ENCODE measurements at places on chromosomes 7 and 10. TPM values are rescaled to one million over a fixed set of nuclear protein-coding genes. Genes with fewer than 3 reads are reported as not detected.

GRCh38 chr10:100600218-100600617 is 64.5 kb downstream of the HIF1AN start:
- H3K27ac ChIP-seq, result no peak overlapping the region
- H3K27me3 ChIP-seq, result peaks cover 26% of the 10 kb centered on the region
- H3K4me3 ChIP-seq, result no peak overlapping the region

- no peaks in the 10 kb centered on the region for H3K4me1 ChIP-seq
- no peak for DNase-seq
- no peaks in the 10 kb centered on the region for H3K36me3 ChIP-seq
- no peaks in the 10 kb centered on the region for H3K27me3 ChIP-seq
Measured at GRCh38 chr10:132509506-132510173, 27.9 kb upstream of the INPP5A start.

METTL27 gene
- total RNA-seq, result 3.7 TPM

DNA sequence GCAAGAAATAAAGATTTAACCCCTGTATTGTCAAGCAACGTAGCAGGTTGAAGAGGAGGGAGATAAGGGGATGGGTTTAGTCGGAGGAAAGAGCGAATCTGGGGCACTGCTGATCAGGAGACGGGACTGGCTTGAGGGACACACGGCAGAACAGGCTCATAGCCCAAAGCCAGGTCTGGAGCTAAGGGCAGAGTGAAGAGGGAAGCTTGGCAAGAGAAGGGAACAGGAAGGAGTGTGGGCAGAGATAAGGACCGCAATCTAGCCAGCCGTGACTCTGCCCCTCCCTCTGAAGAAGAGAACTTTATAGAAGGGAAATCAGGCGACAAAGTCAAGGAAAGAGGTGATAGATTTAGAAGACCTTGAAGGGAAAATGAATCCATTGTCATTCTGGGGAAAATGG is 67.6 kb downstream of the CAV1 start:
- peaks cover 23% of the 10 kb centered on the region for H3K4me1 ChIP-seq
- H3K27me3 ChIP-seq, result peaks cover 33% of the 10 kb centered on the region
- H3K36me3 ChIP-seq, result no peaks in the 10 kb centered on the region
- no peak for DNase-seq
- H3K27ac ChIP-seq, result no peak overlapping the region
- H3K4me3 ChIP-seq, result no peak overlapping the region

DNA sequence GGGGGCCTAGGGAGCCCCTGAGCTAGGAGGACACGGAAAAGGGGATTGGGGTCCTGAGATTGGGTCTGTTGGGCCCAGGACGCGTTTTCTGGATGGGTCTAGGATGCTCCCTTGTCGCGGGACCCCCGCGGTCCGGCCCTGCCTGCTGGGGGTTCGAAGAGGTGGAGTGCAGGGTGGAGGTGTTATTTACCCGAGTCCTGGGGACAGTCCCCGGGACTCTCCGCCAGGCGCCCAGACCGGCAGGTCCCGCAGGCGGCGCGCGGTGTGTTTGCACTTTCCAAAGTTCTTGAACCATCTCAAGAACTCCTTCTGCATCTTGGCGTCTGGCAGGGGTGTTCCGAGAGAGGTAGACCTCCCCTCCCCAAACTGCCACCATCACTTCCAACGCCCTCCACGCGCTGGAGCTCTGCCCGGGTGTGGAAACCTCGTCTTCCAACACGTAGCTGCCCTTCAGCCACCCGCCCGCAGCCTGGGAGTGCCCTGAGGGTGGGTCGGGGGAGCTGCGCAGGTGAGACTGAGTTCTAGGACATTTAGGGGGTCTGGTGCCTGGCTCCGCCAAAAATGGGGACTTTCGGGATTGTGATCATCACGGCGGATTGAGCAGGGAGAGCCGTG is 569 bp downstream of the CAV1 start:
- no peak overlapping the region for H3K27ac ChIP-seq
- DNase-seq, result peak; percentile 26
- H3K36me3 ChIP-seq, result no peaks in the 10 kb centered on the region
- H3K4me1 ChIP-seq, result peaks cover 25% of the 10 kb centered on the region

DNA sequence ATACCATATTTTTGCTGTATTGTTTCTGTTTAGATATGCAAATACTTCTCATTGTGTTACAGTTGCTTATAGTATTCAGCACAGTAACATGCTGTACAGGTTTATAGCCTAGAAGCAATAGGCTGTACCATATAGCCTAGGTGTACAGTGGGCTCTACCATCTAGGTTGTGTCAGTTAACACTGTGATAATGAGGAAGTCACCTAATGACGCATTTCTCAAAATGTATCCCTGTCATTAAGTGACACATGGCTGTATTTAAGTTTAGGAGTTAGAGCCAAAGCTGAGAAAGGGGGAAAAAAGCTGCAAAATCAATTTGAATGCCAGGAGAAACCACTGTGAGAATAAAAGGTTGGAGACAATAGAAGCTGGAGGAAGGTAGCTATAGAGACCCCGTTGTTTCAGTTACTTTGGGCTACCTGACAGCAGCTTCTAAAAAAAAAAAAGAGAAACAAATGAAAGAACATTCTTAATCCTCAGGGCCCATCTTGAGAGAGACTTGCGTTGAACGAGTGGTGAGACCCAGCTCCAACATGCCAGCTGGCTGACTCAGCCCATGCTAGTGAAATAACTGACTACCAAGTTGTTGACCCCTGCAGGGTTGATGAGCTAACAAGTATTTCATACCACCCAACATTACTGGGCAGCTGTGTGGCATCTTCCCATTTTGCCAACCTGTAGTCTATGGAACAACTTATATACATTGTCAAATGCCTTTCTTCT is 8.7 kb downstream of the STARD3NL start:
- no peak for DNase-seq
- H3K4me1 ChIP-seq, result peaks cover 9% of the 10 kb centered on the region
- H3K27me3 ChIP-seq, result no peaks in the 10 kb centered on the region
- H3K4me3 ChIP-seq, result no peak overlapping the region
- peaks cover 28% of the 10 kb centered on the region for H3K36me3 ChIP-seq
- H3K27ac ChIP-seq, result no peak overlapping the region

DNA sequence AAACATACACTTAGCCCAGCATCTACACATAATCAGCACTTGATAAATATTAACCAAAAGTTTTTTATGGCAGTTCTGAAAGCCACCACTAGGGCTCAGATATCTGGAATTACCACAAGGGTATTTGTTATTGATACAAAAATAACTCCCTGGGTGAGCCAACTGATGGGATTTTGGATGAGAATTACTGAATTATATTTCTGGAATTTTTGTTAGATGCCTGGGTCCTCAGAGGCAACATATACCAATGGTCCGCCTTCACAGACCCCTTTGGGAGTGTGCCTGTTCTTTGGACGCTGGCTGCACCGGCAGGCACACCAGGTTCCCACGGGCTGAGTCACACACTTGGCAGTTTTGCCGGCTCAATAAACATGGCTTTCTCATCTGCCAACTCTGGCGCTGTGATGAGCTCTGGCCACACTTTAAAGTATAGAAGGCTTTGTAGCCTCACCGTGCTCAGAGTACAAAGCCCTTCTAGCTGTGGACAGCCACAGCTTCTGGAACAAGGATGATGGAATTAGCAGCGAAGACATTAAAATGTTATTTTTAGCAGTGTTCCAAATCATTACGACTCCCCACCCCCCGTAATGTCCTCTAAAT is 24.5 kb upstream of the EEPD1 start:
- H3K27ac ChIP-seq, result no peak overlapping the region
- H3K36me3 ChIP-seq, result no peaks in the 10 kb centered on the region
- H3K4me3 ChIP-seq, result no peak overlapping the region
- peaks cover 8% of the 10 kb centered on the region for H3K27me3 ChIP-seq
- no peak for DNase-seq

DNA sequence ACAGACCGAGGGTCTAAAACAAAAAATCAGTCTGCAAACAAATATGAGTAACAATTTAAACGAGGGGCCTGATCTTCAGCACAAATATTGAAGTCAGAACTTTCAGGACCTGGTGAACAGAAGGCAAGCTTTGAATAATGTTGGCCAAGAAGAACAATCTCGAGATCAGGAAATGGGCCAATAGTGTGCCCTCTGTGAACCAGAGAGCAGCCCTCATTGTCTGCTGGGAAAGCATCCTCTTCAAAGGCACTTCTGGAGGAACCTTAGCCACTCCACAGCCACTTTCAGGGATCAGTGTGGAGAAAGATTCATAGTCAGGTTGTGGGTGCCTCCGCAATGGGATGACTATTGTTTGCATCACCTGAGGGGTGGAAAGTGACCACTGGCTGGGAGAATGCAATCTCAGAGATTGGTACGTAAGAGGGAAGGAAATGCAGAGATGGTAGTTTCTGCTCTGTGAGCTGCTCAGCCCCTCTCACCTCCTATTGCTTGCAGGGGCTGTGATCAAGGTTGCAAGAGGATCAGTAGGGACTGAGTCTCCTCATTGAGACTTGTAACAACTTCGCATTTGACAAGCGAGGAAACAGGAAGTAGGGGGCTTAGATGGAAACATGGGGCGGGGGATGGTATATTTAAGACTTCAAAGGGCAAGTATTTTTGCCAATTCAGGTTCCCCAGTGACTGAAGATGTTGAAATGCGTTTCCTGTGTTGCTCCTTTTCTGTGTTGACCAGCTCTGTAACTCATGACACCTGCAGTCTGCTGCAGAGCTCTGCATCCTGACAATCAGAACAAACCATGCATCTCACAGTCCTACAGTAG is 28.4 kb upstream of the IFRD1 start:
- DNase-seq, result no peak
- no peaks in the 10 kb centered on the region for H3K36me3 ChIP-seq
- H3K4me1 ChIP-seq, result peaks cover 19% of the 10 kb centered on the region

DNA sequence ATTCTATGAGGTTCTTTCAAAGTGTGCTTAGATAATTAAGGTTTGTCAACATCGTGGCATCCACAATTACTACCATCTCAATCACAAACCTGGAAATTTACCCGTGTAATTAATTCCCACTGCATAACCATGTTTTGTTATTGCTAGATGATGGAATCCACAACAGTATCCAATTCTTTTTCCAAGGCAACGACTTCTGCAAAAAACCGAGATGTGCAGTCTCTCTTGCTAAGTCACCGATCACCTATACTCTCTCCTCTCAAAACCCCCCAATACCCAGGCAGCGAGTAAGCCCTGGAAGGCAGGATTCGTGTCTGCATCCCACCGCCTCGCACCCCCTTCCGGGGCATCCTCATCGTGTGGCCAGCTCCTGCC is 678 bp upstream of the EIF4H start:
- peaks cover 21% of the 10 kb centered on the region for H3K36me3 ChIP-seq
- peak overlapping the region; percentile 66 for H3K27ac ChIP-seq
- H3K27me3 ChIP-seq, result no peaks in the 10 kb centered on the region
- H3K4me3 ChIP-seq, result peak overlapping the region; percentile 82
- H3K4me1 ChIP-seq, result peaks cover 43% of the 10 kb centered on the region

CUBN gene
- total RNA-seq, result 0.81 TPM

COG5 gene
- 45.3 TPM for total RNA-seq

DNA sequence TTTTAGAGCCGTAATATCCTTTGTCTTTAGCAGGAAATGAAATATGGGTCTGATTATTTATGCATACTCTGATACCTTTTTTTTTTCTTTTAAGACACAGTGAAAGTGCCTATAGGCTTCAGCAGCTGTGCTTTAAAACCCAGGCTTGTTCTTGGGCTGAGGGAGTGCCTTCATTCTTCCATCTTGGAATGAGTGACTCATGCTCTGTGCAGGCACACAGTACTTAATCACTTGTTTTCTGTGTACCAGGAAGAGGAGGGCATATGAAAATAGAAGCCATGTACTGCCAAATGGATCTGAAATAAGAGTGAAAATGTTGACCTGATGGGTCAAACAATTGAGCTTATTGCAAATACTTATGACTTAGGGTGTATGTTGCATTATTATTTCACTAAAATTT is 12.0 kb downstream of the INPP5F start:
- H3K4me3 ChIP-seq, result no peak overlapping the region
- no peaks in the 10 kb centered on the region for H3K27me3 ChIP-seq
- peaks cover 15% of the 10 kb centered on the region for H3K4me1 ChIP-seq
- peaks cover 3% of the 10 kb centered on the region for H3K36me3 ChIP-seq

NYAP1 gene
- 0.05 TPM for total RNA-seq

GRCh38 chr10:22832851-22833250 is 95.0 kb upstream of the ARMC3 start:
- no peaks in the 10 kb centered on the region for H3K36me3 ChIP-seq
- H3K27ac ChIP-seq, result no peak overlapping the region
- H3K27me3 ChIP-seq, result peaks cover 2% of the 10 kb centered on the region
- DNase-seq, result no peak
- no peak overlapping the region for H3K4me3 ChIP-seq
